ENCODE measurements at places on chromosomes 3 and 15.

DNA sequence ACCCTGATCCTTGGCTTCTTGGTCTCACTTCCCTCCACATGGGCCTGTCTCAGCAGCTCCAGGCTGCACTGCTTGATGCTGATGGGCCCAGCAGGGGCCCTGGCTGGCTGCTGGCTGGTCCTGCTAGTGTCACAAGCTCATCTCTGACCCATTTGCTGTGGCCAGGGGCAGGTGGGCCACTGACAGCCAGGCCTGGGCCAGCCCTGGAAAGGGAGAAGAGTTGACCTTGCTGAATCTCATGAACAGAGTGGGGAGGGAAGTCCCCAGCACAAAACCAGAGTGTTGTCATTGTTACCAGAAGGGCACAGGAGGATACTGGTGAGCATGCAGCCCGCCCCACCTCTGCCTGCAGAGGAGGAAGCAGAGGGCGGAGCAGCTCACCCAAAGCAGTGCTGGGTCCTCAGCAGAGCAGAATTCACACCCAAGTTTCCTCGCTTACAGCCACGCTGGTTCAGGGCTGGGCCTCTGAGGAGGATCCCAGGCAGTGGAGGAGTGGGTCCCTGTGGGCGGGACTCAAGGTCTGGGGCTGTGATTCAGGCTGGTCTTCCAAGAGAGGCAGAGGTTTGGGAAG lies 7.6 kb upstream of the KLF15 start:
- no peak for DNase-seq

DNA sequence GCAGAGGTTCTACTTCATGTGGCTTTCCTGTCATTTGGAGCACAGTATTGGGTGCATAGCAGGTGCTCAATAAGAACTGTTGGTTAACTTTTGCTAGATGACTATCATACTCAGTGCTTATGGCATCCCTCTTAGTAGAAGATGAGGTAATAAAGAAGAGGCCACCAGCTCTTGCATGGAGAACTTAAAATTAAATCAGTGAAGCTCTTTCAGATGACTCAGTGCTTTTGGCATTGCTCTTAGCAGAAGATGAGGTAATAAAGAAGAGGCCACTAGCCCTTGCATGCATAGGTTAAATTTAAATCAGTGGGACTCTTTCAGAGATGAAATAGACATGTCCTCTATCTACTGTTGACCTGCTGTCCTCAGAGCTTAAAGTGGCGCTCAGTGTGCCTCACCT lies 109.4 kb upstream of the FGF7 start:
- no peak for DNase-seq

- no peak for DNase-seq
These were observed 40.0 kb upstream of the CMSS1 start for GRCh38 chr3:99777708-99778107.

- DNase-seq, result no peak
These were observed 377.1 kb downstream of the VPS13C start for GRCh38 chr15:61682891-61683735.

DNA sequence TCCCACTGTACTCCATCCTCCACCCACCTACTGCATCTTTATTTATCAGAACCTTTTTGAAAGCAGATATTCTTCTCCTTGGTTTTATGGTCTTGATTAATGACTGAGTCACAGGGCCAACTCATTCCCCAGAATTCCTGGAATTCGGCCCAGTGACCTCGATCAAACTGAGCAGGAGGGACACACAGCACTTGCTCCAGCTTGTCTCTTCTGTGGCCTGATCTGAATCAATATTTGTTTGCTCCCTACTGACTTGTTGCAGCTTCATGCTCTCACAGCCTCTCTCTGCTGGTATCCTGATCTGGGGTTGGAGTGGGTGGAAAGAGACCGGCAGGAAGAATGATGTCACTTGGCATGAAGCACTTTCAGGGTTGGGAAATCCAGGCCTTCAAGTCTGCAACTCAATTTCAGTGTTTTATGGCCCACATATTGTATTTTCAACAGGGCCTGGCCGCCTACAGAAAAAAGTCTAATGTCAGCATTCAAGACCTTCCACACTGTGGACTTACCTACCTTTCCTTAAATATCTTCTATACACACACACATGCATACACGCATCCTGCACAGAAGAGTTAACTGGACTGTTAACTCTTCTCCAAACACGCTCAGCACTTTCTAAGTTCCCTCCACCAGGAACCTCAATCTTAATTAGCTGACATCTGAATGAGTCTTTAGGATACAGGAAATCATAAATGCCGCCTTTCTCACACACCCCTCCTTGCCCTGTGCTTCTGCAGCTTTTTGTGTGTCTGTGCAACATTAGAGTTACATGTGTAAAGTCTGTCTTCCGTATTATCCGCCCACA lies 4.6 kb downstream of the ANXA2 start:
- DNase-seq, result peak; percentile 99

DNA sequence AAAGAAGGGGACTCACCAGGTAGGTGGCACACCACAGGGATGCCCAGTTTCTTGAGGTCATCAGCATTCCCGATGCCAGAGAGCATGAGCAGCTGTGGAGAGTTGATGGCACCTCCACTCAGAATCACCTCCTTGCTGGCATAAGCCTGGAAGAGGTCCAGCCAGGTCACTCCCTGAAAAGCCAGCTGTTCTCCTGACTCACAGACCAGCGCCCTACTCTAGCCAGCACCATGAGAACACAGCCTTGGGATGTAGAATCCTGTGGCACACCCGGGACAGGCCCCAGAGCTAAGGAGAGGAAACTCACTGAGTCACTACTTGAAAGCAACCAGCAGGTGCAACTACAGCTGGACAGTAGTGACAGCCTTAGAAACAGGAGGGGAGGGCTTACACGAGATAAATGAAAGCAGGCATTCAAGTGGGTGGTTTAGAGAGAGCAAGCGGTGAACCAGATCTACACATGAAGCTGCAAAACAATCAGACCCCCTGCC lies 24.5 kb downstream of the CHDH start:
- DNase-seq, result no peak

GRCh38 chr15:26713498-26713897 lies 59.4 kb downstream of the GABRB3 start:
- DNase-seq, result no peak

GRCh38 chr3:112302881-112303763 lies 9.1 kb upstream of the SLC9C1 start:
- no peak for DNase-seq

DNA sequence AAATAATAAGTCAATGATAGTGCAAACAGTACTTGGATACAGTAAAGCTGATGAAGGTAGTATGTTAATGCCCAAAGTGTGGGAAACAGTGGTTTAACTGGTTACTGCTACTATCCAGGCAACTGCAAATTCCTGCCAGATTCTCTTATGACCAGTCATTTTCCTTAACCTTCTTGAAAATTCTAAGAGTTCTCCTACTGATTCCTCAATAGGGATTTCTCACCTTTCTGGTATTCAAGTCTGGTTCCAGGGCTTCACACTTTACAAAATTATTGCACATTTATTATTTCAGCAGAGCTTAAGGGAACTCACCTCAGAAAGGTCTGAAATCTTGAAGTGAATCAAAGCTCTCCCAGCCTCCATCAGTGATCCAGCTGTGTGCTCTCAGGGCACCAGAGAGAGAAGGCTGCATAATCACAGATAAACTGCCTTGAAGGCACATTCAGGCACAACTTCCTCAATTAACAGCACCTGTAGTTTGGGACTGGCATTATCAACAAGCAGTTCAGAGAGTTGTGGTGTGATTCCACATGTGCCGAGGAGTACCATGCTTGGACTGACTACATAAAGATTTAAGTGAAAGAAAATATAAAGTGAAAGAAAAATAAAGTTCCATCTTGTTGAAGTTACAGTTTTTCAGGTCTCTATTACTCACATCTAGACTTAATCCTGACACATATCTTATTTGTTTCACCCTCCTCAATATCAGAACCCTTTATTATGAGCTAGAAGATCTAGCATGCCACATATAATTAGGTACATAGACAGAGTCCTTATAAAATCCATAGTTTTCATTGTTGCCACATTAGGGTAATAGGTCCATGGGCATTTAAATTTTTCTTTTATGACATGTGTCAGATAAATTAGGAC lies 59.5 kb upstream of the TIPARP start:
- no peak for DNase-seq

- DNase-seq, result no peak
These were observed 164.5 kb downstream of the VGLL4 start for GRCh38 chr3:11479221-11479620.

- DNase-seq, result no peak
These were observed 2.0 kb upstream of the FSIP1 start for GRCh38 chr15:39784638-39785037.
